ENCODE measurements at places on chromosomes 6 and 20.

DNA sequence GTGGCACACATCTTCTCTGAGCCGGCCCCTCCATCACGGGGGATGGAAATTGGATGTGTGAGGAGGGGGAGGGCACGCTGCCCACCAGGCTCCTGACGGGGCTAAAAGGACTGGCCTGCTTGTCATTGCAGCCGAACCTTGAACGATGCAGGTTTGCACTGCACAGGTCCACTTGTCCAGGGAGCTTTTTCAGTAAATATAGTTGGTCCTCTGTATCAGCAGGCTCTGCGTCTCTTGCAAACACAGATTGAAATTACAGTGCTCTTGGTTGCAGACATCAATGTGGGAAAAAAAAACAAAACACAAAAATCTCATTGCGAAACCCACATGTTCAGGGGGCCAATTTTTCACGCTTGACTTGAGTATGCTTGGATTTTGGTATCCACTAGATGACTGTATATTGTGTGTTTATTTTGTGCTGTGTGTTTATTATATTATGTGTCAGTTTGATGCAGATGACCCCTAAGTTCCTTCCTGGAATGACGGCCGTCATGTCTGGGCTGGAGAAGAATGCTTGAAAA, 29.2 kb downstream of the ERMARD start:
- DNase-seq = no peak

GRCh38 chr20:740162-740561, 28.1 kb downstream of the SLC52A3 start:
- DNase-seq = no peak

- DNase-seq = no peak
Measured at GRCh38 chr20:64139199-64140060, 24.8 kb upstream of the MYT1 start.

DNA sequence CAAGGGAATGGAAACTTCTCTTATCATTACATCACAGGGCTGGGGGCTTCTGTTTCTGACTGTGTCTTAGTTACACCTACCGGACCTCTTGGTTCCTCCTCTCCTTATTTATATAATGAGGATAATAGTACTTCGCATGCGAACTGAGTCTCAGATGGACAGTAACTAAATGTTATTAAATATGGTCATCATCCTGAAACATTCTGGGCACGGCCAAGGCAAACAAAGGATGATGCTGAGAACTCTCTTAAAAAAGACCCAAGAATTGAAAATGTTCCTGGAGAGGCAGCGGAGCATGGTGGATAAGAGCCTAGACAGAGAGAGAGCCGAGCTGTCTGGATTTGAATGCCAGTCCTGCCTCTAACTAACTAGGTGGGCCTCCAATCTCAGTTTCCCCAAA, 119.8 kb upstream of the SASH1 start:
- no peak for DNase-seq

DNA sequence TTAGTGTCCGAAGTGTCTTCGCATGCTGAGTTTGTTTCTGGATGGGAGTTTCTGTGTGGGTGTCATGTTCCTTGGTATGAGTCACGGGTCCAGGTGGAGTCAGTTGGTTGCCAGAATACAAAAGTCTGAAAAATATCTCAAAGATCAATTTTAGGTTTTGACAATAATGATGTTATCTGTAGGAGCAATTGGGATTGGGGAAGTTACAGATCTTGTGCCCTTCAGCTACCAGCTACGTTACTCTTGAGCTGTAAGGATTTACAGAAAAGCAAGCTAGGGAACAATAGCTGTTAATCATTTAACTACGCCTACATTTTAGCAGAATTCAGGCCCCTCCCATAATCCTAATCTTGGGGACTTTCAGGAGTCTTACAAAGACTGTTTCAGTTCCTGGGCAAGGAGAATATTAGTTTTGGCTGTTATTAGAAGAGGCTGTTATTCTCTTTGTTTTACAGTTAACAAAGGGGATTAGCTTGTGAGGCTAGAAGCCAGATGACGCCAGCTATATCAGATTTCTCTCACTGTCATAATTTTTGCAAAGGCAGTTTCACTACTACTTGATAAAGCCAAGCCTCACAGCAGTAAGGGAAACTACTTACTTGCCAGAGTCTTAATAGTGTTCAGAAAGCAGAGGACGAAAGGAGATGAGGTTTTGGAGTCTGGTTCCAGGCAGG, 15.4 kb upstream of the SLC22A16 start:
- DNase-seq = no peak

- no peak for DNase-seq
Measured at GRCh38 chr6:159969921-159970320, 1.0 kb downstream of the IGF2R start.

- DNase-seq = no peak
Measured at GRCh38 chr6:55319961-55320695, 7.1 kb upstream of the GFRAL start.

DNA sequence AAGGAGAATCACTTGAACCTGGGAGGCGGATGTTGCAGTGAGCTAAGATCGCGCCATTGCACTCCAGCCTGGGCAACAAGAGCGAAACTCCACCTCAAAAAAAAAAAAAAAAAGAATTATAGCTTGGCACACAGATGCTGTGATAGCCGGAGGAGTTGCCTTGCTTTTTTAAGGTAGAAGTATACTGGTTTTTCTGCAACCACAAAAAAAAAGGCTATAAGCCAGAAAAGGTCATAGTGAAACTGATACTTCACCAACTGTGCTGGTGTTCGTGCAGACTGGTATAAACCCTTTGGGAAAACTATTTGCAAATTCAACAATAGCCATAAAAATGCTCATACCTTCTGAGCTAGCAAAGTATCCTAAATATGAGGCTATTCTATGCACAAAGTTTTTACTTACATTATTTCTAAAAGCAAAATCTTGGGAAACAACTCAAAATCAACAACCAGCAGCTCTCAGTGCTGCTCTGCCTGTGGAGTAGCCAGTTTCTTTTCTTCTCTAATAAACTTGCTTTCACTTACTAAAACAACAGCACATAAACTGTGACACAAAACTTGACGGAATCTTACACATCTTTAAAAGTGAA, 44.0 kb downstream of the B4GALT5 start:
- DNase-seq = no peak

DNA sequence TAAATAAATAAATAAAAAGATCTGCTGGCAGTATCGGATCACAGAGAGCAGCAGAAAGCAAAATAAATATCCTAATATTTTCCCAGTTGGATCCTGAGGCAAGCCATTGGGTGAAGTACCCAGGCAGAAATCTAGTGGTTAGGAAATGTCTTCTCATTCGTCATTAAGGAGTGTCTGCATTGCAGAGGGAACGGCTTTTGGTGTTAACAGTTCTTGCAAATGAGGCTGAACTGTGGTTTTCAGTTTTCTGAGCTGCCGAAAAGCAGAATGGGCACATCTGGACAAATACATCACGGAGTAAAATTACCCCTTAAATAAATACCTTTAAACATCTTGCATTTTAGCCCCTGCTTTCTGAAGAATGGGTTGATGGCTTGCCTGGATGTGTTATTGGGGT, 82.3 kb upstream of the MPC1 start:
- no peak for DNase-seq

DNA sequence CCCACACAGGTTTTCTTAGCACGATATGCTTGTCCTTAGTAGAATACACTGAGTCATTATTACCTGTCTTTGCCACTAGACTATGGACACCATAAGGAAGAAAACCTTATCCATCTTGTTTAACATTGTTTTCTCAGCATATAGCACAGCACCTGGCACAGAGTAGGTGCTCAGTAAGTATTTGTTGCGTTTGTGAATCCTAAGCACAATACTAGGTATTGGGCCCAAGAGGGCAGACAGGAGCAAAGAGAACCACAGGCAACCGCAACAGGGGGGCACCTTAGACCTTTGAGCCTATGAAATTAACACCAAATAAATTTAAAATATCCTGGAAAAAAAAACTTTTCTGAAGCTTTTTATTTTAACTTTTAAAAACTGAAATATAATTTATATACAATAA, 3.7 kb upstream of the NCOA6 start:
- no peak for DNase-seq

DNA sequence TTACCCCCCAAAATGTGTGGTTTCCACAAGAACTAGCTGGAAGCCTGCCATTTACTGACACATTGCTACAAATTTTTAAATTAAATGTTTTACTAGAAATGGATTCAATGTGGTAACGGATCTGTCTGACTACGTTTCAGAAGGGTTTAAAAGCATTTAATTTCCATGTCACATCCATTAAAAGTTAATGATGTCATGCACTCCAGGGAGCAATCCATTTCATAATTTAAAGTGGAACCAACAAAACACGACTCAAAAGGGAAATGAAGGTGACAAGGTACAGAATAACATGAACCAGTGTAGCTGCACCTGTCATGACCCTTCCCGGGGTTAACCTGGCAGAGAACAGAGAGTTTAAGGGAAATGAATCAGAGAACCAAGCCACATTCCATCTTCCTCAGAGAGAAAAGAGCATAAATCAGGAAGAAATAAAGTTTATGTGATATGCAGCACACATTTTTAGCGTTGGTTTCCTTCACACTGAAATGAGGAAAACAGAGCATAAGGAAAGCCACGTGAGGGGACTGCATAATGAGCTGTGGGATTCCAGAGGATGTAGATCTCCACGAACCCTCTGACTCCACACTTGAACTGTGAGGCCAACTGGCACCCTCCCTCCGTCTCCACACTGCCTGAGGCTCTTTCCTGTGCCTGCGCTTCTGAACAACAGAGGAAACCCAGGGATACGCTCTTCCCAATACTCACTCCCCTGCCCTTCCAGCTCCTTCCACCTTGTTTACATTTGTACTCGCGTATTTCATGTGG, 170.3 kb upstream of the AHI1 start:
- DNase-seq = peak; percentile 1

- no peak for DNase-seq
Measured at GRCh38 chr6:154766288-154766687, 33.1 kb downstream of the SCAF8 start.

DNA sequence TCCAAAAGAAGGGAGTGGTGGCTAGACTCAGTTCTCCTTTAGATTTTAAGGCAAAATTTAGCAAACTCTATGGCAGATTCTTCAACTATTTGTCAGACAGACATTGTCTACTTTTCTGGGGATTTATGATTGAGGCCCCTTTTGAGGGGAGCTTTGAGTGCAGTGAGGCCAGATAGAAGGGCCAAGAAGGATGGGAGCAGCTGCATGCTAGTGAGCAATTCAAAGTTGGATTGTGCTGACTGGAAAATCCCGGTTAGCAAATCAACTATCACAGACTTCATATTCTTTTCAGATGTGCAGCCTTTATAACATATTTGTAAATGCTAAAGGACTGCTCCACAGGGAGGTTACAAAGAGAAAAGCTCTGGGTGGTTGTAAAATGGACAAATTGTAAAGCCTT, 35.0 kb upstream of the ESR1 start:
- no peak for DNase-seq
